ENCODE measurements at places on chromosomes 2 and 18.

GRCh38 chr2:54464341-54464740 is 8.2 kb downstream of the SPTBN1 start:
- DNase-seq = no peak

GRCh38 chr18:70448588-70448987 is 159.7 kb downstream of the SOCS6 start:
- DNase-seq = no peak

- DNase-seq = no peak
Measured at GRCh38 chr2:71069376-71069775, 928 bp downstream of the NAGK start.

DNA sequence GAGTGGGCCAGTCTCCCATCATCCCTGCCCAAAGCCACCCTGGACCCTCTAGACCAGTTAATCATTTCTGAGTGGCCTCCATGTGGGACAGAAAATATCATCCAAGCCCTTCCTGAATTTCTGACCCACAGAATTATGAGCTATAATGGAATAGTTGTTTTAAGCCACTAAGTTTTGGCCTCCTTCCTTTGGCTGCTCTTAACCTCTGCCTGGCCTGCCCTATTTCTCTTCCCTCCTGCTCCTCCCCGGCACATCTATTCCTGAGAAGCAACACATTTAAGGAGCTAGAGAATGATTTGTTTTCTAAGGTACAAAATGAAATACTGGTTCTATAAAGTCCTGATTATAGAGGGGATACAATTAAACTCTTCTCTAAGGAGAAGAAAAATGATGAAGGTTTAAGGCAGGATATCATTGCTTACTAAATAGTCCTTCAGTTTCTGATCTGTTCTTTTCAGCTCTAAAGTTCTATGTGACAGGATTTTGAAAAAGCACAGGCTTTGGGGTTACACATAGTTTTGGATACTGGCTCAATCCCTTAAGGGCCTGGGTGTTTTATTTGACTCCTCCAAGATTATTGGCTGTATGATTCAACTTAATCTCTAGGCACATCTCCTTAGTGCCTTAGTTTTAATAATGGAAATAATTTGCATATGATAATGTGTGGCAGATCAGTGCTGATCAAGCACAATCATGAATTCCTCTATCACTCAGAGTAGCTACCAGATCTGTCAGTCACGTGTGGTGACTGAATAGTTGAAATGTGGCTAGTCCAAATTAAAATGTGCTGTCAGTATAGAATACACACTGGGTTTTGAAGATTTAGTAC is 240.3 kb downstream of the VAPA start:
- no peak for DNase-seq

- no peak for DNase-seq
Measured at GRCh38 chr2:57696016-57696415, 350.6 kb upstream of the VRK2 start.
